Fibroblast of gingiva (primary cell): ENCODE measurements at places on chromosomes 4 and X.

DNA sequence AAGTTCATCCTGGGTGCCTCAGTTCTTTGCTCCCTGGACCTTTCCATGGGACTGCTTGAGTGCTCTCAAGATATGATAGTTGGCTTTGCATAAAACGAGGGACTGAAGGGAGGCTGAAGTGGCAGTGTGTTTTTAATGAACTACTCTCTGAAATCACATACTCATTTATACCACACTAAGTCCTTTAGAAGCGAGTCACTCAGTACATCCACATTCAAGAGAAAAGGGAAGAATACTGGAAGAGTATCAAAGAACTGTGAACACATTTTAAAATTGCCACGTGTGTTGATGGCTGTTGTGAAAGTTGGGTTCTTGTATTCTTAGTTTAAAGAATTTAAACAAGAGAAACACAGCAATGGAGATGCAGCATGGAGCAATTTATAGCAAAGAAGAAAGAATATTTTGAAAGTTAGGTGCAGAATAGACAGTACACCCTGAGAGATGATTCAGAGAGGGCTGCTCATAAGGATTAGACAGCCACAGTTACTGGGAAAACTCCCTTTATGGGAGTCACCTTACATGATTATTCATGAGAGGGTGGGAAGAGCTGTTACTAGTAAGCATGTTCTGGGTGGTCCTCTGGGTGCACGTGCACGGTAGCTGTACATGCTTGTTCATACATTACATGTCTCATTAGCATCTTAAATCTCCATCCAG is 380.7 kb downstream of the ADGRL3 start:
- DNase-seq = no peak

DNA sequence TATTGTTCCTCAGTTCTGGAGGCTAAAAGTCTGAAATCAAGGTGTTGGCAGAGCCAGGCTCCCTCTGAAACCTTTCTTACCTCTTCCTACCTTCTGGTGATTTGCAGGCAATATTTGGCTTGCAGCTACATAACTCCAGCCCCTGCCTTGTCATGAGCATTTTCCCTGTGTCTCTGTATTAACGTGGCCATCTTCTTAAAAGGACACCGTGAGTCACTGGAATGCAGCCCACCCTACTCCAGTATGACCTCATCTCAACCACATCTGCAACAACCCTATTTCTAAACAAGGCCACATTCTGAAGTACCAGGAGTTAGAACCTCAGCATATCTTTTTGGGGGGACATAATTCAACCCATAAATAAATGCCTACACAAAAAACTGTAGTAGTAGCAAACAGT is 40.7 kb downstream of the FANCB start:
- DNase-seq = no peak

- peak; percentile 73 for DNase-seq
These were observed 67.5 kb upstream of the CXCL13 start for GRCh38 chr4:77538144-77538543.

DNA sequence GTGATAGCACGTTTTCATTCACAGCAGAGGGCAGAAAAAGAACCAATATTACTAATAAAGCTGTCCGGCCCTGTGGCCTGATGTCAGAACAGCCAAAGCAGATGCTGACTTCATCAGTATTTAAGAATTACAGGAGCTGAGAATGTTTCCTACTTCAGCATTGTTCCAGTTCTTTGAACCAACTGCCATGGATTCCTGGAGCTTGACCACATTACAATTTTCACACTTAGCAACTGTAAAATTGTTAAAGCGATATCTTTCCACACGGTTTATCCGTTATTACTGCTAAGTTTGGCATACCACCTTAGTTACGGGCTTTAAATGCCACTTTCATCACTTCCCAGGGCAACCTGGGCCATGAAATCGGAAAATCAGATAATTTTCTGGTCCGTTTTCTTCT is 118.2 kb downstream of the EPHA5 start:
- DNase-seq = no peak

DNA sequence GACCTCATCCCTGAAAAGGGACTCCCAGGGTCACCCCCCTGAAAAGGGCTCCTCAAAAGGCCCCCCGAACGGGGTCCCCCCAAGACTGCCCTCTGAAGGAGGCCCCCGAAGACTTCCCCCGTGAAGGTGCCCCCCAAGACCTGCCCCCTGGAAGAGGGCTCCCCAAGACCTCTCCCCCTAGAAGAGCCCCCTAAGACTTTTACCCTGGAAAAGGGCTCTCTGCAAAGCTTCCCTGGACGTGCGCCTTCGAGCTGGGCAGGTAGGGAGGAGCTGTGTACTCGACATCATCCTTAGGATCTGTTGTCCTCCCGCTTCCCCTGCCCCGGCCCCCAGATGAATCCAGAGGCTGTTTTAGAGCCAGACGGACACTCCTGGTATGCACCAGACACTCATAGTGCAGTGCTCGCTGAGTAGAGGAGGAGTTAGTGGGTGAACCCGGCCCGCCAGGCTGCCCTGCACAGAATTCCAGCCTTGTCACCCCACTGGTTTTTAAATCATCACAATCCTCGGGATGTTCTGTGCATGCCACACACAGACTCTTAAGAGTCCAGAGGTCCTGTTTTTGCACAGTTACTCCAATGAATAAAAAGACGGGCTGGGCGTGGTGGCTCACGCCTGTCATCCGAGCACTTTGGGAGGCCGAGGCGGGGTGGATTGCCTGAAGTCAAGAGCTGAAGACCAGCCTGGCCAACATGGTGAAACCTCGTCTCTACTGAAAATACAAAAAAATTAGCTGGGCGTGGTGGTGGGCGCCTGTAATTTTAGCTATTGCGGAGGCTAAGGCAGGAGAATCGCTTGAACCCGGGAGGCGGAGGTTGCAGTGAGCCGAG is 5.7 kb upstream of the SLC25A6 start:
- DNase-seq = no peak

GRCh38 chr4:52273885-52274284 is 222.8 kb downstream of the SPATA18 start:
- DNase-seq = no peak

DNA sequence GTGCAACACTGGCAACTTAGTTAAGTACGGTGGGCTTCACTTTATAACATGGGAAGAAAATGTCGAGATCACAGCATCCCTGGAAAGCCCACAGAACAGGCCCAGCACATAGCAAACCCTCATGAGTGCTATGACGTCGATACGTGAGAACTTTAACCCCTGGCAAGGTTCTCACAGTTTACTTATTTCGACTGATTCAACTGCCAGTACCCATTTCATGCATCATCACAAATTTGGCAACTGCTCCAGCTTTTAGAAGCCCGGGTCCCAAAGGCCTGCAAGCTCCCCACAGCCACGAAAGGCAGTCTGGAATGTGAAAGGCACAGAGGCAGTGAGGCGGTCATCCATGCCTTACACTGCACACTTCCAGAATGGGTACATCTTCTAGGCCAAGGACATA is 41.2 kb downstream of the RELL1 start:
- DNase-seq = peak; percentile 93

DNA sequence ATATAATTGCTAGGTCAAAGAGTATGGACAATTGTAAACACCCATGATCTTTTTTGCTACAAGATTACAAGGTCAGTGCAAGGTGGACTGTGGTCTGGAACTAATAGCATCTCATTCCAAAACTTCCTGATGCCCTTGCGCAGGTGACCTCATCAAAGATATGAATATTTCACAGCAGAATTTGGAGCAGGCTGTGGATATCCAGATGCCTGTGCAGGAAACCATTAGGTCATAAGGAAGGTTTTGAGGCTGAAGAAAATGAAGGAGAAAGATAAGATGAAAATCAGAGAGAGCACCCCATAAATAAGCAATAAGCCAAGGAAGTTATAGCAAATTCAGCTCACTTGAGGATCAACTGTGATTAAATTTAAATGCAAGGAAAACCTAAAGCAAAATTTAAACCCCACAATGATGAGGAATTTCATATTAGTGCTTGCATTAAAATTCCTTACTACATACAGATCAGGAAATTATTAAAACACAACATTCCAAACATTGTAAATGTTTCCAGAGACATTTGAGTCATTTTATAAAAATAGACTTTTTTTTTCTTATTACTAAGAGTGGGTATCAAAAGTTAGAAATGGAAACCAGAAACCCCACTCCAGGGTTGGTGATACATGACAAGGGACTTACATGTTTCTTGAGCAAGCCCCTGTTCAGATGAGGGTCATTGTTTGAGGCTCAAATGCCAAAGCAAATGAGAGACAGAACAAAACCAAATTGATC is 100.7 kb upstream of the FAM9C start:
- DNase-seq = peak; percentile 30

DNA sequence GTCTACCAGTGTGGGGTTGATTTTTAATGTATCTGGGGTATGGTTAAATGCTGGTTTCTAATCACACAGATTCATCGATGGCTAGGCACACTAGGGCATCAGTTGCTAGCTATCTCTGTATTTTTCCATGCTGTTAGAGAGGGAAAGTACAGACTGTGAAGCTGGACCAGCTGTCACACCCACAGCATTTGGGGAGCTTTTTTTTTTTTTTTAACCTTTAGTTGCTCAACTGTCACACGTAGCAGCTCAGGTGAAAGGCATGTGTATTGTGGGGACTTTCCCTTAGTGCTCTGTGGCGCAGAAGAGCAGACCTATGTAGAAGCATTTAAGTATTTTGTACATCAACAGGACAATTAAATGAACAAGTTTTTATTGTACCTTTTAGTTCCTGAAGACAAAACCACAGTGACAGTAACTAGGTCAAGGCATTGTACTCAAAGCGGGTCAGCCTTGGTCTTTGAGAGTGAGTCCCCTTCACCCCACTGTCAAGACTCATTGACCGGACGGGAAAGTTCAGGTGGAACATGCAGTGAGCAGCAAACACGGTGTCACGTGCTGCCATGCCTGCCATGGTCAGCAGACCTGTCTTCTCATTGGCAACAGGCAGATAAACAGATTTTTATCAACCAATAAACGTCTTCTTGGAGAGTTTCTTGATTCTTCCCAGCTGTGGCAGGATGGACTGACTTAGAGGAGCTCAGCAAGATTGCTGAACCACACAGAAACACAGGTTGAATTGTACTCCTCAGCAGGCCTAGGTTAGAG is 65.3 kb downstream of the CASP3 start:
- no peak for DNase-seq

- DNase-seq = no peak
These were observed 388.9 kb downstream of the PPARGC1A start for GRCh38 chr4:23500894-23501449.

GRCh38 chr4:182822554-182822953 is 94.6 kb downstream of the DCTD start:
- DNase-seq = no peak

DNA sequence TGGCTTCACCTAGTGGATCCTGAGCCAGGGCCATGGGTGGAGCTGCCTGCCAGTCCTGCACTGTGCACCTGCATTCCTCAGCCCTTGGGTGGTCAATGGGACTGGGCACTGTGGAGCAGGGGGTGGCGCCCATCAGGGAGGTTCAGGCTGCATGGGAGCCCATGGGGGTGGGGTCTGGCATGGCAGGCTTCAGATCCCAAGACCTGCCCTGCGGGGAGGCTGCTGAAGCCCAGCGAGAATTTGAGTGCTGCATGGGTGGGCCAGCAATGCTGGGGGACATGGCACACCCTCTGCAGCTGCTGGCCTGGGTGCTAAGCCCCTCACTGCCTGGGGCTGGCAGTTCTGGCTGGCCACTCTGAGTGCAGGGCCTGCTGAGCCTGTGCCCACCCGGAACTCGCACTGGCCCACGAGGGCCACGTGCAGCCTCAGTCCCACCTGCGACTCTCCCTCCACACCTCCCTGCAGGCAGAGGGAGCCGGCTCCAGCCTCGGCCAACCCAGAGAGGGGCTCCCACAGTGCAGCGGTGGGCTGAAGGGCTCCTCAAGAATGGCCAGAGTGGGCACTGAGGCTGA is 270.0 kb downstream of the CENPC start:
- DNase-seq = no peak

DNA sequence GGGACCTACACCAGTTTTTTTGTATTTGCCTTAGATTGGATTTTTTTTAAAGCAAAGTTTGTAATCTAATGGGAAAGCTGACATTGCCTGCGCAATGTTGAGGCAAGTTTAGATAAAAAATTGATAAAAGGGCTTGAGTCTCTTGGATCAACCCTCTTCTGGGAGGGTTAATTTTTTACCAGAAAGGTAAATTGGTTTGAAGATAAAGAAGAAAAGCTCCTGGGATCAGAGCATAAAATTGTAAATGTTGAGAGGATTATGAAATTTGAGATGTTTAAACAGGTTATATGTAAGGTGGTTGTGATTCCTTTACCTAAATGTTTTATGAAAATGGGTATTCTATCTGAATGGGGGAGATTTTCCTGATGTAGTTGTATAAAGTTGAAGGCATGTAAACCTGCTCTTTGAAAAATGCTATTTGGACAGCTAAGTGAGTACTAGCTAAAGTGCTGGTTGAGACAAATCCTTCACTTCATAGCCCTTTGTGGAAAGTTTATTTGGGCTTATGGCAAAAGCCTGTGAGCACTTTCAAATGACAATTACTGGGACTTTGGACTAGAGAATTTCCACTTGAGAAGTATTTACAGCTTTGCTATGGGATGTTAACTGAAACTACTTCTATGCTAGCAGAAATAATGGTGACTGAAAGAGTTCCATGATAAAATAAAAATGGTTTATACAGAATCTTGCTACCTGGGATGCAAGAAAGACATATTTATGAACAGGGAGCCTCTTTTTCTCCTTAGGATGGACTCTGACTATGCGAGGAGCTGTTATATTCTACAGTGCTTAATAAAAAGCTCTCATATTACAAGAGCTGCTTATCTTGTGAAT is 56.2 kb downstream of the UGT2B10 start:
- DNase-seq = no peak

DNA sequence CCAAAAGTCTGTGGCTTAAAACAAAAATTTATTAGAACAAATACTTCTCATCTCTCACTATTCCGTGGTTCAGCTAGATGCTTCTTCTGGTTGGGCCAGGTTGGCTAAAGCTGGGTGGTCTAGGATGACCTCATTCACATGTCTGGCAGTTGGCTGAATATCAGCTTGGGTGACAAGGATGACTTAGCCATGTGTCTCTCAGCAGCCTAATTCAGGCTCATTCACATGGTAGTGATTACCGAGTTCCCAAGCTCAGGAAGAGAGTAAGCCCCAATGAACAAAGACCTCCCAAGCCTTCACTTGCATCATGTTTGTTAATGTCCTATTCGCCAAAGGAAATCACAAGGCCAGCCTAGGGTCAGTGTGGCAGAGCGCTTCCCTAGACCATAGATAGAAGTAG is 119.4 kb downstream of the FANCB start:
- no peak for DNase-seq

DNA sequence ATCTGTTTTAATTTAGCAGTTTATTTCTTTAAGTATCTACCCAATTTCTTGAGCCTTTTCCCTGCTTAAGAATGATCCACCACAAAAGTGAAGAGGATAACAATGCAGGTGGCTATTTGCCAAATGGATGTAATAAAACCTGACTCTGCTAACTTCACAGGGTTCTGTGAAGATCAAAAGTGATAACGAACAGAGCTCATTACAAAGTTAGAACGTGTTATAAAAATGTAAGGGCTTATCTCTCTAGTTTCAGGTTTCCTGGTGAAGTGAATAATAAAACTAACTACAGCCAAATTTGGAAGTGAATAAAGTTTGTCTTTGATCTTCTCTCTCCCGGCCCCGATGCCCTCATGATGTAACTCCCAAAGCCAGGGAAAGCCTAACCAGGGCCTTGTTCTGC is 497.9 kb downstream of the SMARCA1 start:
- no peak for DNase-seq
